ENCODE measurements at places on chromosomes 3 and 15.

DNA sequence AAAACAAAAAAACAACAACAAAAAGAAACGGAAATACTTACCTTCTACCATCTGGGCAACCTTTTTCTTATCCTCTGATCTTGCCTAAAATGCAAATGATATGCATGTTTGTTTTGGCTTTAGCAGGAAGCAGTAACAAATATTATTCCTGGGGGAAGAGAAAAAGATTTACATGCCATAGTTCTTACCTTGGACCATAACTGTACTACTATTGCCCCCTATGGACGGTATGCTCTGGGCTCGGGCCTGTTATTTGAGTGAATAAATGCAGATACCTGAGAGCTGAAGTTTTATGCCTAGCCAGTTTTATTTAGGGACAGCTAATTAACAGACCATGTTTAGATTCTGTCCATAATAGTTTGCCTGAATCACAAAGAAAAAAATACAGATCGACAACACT is 12.6 kb upstream of the STARD5 start:
- DNase-seq: peak; percentile 34

DNA sequence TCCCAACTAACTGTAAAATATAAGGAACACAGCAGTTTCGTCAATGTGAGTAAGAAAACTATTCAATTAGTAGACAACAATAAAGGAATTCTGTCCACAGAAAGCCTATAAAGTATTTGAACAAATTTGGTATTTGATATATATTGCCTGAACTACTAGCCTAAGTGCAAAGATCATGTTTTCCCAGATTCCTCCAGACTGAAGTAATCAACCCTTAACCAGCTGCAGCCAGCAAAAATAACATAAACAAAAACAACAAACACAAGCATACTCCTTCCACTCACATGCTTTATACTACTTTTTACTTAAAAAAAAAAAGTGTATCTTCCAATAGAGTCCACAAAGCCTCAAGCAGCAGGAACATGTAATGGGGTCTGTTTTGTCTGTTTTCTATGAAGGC is 24.1 kb downstream of the PGBD4 start:
- no peak for DNase-seq

- no peak for DNase-seq
Measured at GRCh38 chr3:44011680-44012079, 230.0 kb upstream of the TOPAZ1 start.

GRCh38 chr15:64905119-64905831 is 6.4 kb upstream of the ANKDD1A start:
- DNase-seq: peak; percentile 78

GRCh38 chr3:49930168-49930690 is 618 bp upstream of the MON1A start:
- no peak for DNase-seq

DNA sequence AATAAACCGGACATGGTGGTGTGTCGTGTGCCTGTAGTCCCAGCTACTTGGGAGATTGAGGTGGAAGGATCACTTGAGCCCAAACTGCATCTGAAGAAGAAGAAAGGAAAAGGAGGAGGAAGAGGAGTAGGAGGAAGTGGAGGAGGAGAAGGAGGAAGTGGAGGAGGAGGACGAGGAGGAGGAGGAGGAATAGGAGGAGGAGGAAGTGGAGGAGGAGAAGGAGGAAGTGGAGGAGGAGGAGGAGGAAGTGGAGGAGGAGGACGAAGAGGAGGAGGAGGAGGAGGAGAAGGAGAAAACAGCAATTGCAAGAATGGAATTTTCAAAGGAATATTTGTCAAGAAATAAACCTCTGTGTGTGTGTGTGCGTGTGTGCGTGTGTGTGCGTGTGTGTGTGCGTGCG is 528.6 kb downstream of the CADM2 start:
- no peak for DNase-seq

DNA sequence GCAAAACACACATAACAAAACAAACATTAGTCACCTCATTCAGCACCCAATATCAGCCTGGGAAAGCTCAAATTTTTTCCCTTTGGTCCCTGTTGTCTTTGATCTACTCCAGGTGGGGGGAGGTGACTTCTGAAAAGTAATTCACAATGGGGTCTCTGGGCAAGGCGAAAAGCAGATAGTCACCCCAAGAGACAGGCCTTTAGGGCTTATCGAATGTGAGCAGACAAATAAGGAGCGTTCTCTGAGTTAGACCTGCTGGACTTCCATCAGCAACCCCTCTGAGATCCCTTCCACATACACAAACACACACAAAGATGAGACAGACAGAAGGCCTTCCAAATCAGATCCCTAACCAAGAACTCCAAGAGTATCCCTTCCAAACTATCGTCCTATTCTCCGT is 171.0 kb upstream of the SMAD3 start:
- no peak for DNase-seq

DNA sequence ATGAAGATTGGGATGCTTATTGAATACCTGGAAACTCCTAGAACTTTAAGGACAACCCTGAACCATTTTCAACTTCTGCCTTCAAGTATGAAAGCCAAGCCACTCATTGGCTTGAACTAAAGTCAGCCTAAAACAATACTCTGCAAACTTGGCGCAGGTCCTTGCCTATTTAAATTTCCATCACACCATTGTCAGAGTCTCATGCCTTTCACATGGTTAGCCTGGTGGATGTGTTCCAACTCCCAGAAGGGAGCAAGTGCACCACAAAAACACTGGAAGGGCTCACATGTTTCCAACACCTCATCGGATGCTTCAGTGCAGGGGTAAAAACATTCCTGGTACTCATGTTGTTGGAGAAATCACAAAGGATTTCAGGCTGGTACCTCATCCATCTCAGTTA is 511.6 kb upstream of the MDFIC2 start:
- no peak for DNase-seq

DNA sequence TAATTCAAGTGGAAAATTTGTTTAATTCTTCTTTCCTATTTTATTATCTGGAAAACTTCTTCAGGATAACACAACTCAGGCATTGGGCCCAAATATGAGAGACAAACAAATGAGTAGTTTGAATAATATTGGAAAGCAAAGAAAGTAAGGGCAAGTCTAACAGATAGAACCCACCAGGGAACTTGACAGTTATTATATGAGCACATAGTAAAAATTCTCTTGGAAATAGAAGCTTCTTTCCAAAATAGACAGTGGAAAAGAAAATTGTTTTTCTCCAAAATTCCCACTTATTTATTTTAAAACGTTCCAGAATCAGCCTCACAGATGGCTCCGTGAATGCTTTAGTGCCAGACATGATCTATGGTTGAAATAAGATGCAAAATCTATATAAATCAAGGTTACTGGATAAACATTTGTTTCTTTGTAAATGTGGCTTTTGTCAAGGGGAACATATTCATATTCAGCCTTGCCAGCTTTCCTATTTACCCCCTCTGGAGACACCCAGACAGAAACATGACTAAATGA is 23.9 kb downstream of the LDHAL6B start:
- no peak for DNase-seq

DNA sequence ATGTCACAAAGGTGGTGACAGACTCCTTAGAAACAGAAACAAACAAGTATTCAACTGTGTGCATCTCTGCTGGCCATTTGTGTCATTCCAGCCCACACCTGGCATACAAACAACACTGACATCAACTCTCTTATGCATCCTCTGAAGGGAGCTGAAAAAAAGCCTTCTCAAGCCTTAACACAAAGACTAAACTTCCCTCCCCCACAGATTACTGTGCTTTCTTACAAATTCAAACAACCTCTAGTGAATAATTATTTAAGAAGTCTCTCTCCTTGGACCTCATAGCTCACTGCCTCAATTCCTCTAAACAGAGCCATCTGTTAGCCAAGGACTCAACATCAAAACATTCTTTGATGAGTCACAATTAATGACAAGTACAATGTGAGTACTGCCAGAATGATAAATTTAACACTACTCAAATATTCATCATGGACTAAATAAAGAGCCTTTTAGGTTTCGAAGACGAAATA is 132.1 kb downstream of the WDR76 start:
- no peak for DNase-seq

- DNase-seq: no peak
Measured at GRCh38 chr3:190995156-190995555, 132.7 kb upstream of the GMNC start.

GRCh38 chr3:42014921-42015533 is 53.1 kb upstream of the ULK4 start:
- peak; percentile 24 for DNase-seq

GRCh38 chr3:34072297-34072696 is 273.9 kb downstream of the PDCD6IP start:
- DNase-seq: no peak

DNA sequence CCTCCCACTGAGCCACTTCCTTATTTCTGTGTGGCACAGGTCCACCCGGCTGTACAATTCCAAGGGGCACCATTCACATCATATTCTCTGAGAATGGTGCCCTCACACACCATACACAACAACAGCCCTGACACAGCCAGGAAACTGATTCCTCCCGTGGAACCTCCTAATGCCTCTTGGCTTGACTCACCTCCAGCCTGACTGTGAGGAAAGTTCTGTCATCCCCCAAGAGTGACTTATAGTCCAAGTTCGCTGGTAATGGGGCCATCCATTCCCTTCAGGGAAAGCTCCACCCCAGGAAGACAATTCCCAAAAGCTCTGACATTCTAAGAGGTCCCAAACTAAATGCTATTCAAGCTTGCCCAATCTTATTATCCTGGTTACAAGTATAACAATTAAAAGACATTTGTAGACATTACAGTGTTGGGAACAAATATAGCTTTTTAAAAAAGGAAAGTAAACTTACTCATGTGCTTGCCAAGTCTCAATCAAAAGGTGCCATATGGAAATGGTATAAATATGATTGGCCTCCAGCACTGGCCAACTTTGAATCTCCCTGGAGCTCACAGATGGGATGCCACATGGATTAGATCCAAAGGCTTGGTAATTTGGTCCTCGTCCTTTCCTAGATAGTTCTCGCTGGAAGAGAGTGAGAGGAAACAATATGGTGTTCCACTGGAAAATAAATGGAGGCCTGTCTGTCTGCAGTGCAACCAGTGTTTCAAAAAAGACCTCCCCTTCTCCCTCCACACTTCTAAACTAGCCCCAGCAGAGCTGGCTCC is 56.3 kb upstream of the PSMD6 start:
- DNase-seq: no peak

- no peak for DNase-seq
Measured at GRCh38 chr15:51853998-51854397, 24.5 kb downstream of the TMOD3 start.

GRCh38 chr3:9291821-9292410 is 42.5 kb upstream of the SRGAP3 start:
- DNase-seq: no peak

- DNase-seq: no peak
Measured at GRCh38 chr15:89243046-89243690, 611 bp upstream of the FANCI start.

GRCh38 chr3:67018789-67019526 is 20.9 kb downstream of the KBTBD8 start:
- DNase-seq: peak; percentile 45

DNA sequence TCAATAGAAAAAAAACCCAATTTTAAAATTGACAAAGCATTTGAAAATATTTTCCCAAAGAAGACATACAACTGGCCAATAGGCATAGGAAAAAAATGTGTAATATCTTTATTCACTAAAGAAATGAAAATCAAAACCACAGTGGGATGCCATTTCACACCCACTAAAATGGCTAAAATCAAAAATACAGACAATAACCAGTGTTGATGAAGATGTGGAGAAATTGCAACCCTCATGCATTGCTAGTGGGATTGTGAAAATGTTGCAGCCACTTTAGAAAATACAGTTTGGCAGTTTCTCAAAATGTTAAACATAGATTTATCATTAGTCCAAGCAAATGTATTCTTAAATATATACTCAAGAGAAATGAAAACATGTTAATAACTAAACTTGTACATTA is 315.1 kb upstream of the GPR149 start:
- DNase-seq: no peak

DNA sequence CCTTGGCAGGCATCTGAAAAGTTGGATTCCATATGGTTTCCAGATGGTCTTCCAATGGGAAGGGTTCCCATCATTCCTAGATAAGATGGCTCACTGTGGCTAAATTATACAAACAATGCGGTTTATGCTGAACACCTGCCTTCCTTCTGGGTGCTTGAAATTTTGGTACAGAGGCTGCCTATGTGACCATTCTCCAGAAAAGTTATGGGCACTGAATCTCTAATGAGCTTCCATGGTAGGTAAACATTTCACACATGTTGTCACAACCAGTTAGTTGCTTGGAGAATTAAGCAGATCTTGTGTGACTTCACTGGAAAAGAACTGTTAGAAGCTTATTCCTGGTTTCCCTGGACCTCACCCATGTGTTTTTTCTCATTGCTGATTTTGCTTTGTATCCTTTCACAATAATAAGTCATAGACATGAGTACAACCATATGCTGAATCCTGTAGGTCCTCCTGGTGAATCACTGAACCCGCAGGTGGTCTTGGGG is 30.1 kb downstream of the PLOD2 start:
- no peak for DNase-seq

DNA sequence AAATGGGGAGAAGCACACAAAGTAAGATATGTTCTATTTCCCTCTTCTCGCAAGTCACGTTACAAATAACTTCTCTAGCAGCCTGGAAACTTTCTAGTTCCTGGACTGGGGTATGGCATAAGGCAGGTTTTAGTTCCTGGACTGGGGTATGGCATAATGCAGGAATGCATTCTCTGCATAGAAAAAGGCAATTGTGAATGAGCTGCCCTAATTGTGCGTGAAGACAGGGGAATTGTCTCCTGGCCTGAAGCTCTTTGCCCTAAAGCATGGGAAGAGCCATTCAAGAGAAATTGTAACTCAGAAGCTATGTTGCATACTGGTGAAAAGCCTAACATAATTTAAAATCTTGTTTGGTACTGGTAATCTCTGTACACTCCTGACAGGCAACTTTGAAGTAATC is 54.3 kb upstream of the CBLB start:
- DNase-seq: no peak

DNA sequence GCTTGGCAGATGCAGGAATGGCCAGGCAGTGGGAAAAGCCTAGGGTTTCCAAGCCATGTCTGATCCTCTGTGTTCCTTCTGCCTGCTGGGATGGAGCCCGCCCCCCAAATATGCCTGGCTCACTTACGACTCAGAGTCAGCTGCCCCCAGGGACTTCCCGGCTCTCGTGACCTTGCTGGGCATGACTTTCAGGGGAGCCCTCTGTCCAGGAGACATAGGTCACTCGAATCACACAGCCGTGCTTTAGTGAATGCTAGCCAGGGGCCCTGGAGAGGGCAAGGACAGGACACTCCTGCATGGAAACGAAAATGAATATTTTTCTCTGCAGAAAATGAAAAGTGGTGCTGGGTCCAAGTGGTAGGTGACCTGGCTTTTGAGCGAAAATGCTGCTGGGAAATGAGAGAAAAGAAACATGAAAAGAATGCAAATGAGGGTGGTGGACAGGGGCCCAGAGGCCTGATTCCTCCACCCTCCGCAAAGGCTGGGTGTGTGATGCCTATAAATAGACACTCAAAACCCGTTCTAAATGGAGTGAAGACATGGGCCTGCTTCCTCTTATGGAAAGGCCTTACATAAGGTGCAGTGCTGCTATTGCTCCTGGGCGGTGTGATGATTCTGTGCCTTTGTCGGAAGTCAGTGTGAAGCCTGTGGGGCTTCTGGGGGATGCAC is 107.4 kb downstream of the APBA2 start:
- no peak for DNase-seq

DNA sequence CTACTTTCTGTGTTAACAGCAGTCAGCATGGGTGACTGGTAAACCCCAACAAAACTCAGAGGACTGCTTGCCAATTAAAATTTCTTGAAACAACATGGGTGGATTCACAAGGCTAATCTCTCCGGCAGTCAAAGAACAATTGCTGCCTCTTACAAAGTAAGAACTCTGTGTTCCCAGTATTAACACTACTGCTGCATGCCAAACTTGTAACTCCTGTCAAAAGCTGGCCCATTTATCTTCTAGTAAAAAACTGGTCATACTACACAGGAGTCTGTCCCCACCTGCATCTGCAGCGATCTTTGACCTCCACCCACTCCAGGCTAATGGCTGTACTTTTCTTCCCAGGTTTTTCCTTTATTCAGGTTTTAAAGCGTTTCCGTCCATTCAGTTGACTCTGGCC is 8.7 kb upstream of the ZNF589 start:
- no peak for DNase-seq
